Osteocyte (in vitro differentiated cells): ENCODE measurements at places on chromosomes 6 and 20. TPM values are rescaled to one million over a fixed set of nuclear protein-coding genes. Genes with fewer than 3 reads are reported as not detected.

- no peaks in the 10 kb centered on the region for H3K27me3 ChIP-seq
- H3K4me1 ChIP-seq: peaks cover 10% of the 10 kb centered on the region
- no peak overlapping the region for H3K27ac ChIP-seq
- no peak for DNase-seq
- H3K36me3 ChIP-seq: no peaks in the 10 kb centered on the region
Observed at GRCh38 chr6:56936466-56936865, 18.4 kb upstream of the BEND6 start.

GRCh38 chr6:132101535-132101934, 150.4 kb upstream of the CCN2 start:
- H3K27me3 ChIP-seq: no peaks in the 10 kb centered on the region
- no peak for DNase-seq
- no peak overlapping the region for H3K4me3 ChIP-seq
- no peak overlapping the region for H3K27ac ChIP-seq
- H3K36me3 ChIP-seq: peaks cover 5% of the 10 kb centered on the region
- peaks cover 20% of the 10 kb centered on the region for H3K4me1 ChIP-seq

- no peaks in the 10 kb centered on the region for H3K36me3 ChIP-seq
- H3K4me1 ChIP-seq: peaks cover 4% of the 10 kb centered on the region
- no peak overlapping the region for H3K27ac ChIP-seq
- no peak overlapping the region for H3K4me3 ChIP-seq
Observed at GRCh38 chr20:10167040-10167439, 51.6 kb upstream of the SNAP25 start.

GRCh38 chr20:50130995-50131394, 18.0 kb upstream of the UBE2V1 start:
- no peaks in the 10 kb centered on the region for H3K27me3 ChIP-seq
- H3K27ac ChIP-seq: peak overlapping the region; percentile 54
- H3K36me3 ChIP-seq: peaks cover 38% of the 10 kb centered on the region
- no peak overlapping the region for H3K4me3 ChIP-seq

- H3K36me3 ChIP-seq: no peaks in the 10 kb centered on the region
- peak overlapping the region; percentile 97 for H3K27ac ChIP-seq
- peak overlapping the region; percentile 66 for H3K4me3 ChIP-seq
- H3K4me1 ChIP-seq: peaks cover 23% of the 10 kb centered on the region
Observed at GRCh38 chr20:3980260-3981131, 34.9 kb downstream of the RNF24 start.

DNA sequence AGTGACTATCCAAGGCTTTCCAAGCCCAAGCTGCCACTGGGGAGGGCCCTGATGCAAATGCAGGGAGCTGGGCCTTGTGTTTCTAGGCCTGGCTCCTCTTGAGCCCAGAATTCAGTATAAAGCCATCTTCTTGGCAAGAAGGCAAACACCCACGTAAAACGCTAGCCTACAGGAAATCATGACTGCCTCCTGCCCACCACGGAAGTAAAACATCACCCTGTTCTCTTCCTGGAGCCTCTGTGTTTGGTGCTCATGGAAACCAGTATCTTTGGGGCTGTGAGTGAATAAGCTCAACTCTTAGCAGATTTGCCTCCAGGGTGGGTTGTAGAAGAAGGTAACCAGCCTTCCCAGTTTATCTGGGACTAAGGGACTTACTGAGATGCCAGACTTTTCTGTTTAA, 271.0 kb downstream of the ZNF217 start:
- DNase-seq: no peak
- no peak overlapping the region for H3K27ac ChIP-seq
- peaks cover under 1% of the 10 kb centered on the region for H3K27me3 ChIP-seq
- no peaks in the 10 kb centered on the region for H3K4me1 ChIP-seq

- no peak overlapping the region for H3K4me3 ChIP-seq
- DNase-seq: no peak
- H3K27me3 ChIP-seq: peaks cover 36% of the 10 kb centered on the region
Observed at GRCh38 chr6:106748547-106749207, 119.3 kb downstream of the QRSL1 start.

GRCh38 chr20:6086868-6087267, 33.0 kb upstream of the LRRN4 start:
- peaks cover 7% of the 10 kb centered on the region for H3K27me3 ChIP-seq
- H3K4me3 ChIP-seq: no peak overlapping the region
- no peak overlapping the region for H3K27ac ChIP-seq
- DNase-seq: no peak
- no peaks in the 10 kb centered on the region for H3K4me1 ChIP-seq
- H3K36me3 ChIP-seq: no peaks in the 10 kb centered on the region

- peak overlapping the region; percentile 84 for H3K27ac ChIP-seq
- peak overlapping the region; percentile 58 for H3K4me3 ChIP-seq
- peaks cover 28% of the 10 kb centered on the region for H3K4me1 ChIP-seq
- H3K27me3 ChIP-seq: no peaks in the 10 kb centered on the region
- H3K36me3 ChIP-seq: peaks cover 4% of the 10 kb centered on the region
- DNase-seq: no peak
Observed at GRCh38 chr20:8602389-8603116, 466.3 kb upstream of the PLCB4 start.

- no peaks in the 10 kb centered on the region for H3K27me3 ChIP-seq
- H3K36me3 ChIP-seq: no peaks in the 10 kb centered on the region
- H3K27ac ChIP-seq: no peak overlapping the region
- DNase-seq: no peak
- no peak overlapping the region for H3K4me3 ChIP-seq
Observed at GRCh38 chr6:13355043-13355945, 27.0 kb upstream of the TBC1D7 start.

- no peaks in the 10 kb centered on the region for H3K4me1 ChIP-seq
- peaks cover 7% of the 10 kb centered on the region for H3K27me3 ChIP-seq
- no peaks in the 10 kb centered on the region for H3K36me3 ChIP-seq
- no peak for DNase-seq
- no peak overlapping the region for H3K27ac ChIP-seq
Observed at GRCh38 chr20:23302801-23303200, 47.8 kb upstream of the NXT1 start.

GRCh38 chr6:113299531-113299930, 557.6 kb upstream of the MARCKS start:
- no peak for DNase-seq
- peak overlapping the region; percentile 42 for H3K27ac ChIP-seq
- no peaks in the 10 kb centered on the region for H3K27me3 ChIP-seq
- H3K4me3 ChIP-seq: no peak overlapping the region
- peaks cover 8% of the 10 kb centered on the region for H3K36me3 ChIP-seq

DNA sequence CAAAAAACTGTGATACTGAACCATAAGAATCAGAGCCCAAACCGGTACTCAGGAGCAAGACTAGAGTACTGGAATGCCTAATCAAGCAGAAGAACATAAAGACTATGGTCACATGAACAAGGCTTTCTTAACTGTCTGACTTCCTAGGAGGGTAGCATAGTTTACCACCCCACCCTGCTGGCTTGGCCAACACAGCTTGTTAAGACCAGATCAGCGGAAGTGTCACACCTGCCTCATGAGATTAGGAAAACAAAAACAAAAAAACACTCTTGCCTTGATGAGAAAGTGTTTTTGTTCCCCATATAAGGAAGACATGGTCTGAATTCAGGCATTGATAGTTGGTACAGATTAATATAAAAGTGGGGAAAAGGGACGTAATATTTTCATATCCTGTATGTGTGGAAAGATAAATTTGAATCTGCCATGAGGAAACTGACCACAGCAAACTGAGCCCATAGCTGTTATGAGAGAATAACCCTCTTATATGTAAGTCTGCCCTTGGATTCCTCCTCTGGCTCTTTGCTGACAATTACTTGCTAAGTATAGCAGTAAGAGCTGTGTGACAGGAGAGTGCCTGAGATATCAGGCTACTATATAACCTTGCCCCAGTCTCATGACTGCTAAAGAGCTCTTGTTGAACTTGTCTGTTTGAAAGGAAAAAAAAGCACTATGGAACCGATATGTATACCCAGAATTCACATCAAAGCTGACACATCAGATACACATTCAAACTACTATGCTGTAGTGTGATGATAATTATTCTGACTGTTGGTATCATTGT, 197.1 kb downstream of the EPHA7 start:
- H3K4me1 ChIP-seq: peaks cover 12% of the 10 kb centered on the region
- H3K27ac ChIP-seq: no peak overlapping the region
- no peaks in the 10 kb centered on the region for H3K27me3 ChIP-seq
- H3K4me3 ChIP-seq: no peak overlapping the region

Gene CFAP206
- total RNA-seq: 0.30 and 0.44 TPM in 2 replicates

Gene MUCL3
- not detected in 2 replicates for total RNA-seq

Gene EYA2
- not detected in 2 replicates for total RNA-seq

Gene LPIN3
- total RNA-seq: 2.9 and 3.2 TPM in 2 replicates

Gene ATXN1
- total RNA-seq: 51.6 and 54.4 TPM in 2 replicates
